ENCODE measurements at places on chromosomes 2 and 18. TPM values are rescaled to one million over a fixed set of nuclear protein-coding genes. Genes with fewer than 3 reads are reported as not detected.

GRCh38 chr2:173226899-173227698 lies 127.6 kb upstream of the CDCA7 start:
- no peak for DNase-seq

DNA sequence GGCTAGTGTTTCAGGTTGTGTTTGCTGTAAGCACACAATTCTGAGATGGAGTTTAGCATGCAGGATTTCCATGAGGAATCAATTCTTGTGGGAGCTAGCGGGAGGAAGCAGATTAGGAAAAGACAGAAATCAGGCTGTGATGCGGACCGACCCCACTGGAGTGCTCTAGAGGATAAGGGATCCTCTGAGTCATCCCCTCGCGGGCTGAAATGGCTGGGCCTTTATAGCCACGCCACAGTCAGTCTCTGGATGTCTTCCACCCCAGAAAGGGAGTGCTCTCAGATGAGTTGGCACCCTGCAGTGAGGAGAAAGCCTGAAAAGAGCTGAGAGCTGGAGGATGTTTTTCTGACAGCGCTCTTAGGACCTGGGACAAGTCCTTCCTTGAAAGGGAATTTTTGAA lies 102.4 kb downstream of the GALNT3 start:
- DNase-seq = peak; percentile 35

Gene CYB5A
- total RNA-seq = 31.9 TPM

GRCh38 chr2:168436840-168437239 lies 19.2 kb upstream of the CERS6 start:
- no peak for DNase-seq

- DNase-seq = peak; percentile 46
Observed at GRCh38 chr2:236964291-236964690, 121.4 kb upstream of the COPS8 start.

- DNase-seq = no peak
Observed at GRCh38 chr18:57624988-57625387, 3.4 kb upstream of the NARS1 start.

Gene CD8A
- total RNA-seq = 0.09 TPM

Gene ABCG8
- not detected for total RNA-seq
